ENCODE measurements at places on chromosomes 12 and 14.

DNA sequence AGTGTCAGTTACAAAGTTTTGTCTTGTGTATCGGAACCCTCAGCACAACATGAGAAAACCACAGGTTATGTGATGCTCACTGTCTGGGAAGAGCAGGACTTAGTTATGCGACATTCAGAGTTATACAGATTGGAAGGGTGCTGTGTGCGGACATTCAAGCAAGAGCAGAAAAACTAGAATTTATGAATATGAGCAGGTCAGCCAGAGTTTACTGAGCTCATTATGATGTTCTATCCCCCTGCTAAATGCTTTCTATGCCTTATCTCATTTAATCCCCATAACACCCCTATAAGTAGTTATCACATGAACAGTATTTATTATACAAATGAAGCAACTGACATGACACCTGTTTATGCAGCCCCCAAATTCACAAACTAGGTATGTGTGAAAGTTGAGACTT is 1083.2 kb downstream of the FLRT2 start:
- DNase-seq, result no peak

GRCh38 chr12:104292872-104293794 is 10.4 kb upstream of the EID3 start:
- DNase-seq, result no peak

- DNase-seq, result no peak
Measured at GRCh38 chr12:58433959-58434358, 486.3 kb downstream of the LRIG3 start.

DNA sequence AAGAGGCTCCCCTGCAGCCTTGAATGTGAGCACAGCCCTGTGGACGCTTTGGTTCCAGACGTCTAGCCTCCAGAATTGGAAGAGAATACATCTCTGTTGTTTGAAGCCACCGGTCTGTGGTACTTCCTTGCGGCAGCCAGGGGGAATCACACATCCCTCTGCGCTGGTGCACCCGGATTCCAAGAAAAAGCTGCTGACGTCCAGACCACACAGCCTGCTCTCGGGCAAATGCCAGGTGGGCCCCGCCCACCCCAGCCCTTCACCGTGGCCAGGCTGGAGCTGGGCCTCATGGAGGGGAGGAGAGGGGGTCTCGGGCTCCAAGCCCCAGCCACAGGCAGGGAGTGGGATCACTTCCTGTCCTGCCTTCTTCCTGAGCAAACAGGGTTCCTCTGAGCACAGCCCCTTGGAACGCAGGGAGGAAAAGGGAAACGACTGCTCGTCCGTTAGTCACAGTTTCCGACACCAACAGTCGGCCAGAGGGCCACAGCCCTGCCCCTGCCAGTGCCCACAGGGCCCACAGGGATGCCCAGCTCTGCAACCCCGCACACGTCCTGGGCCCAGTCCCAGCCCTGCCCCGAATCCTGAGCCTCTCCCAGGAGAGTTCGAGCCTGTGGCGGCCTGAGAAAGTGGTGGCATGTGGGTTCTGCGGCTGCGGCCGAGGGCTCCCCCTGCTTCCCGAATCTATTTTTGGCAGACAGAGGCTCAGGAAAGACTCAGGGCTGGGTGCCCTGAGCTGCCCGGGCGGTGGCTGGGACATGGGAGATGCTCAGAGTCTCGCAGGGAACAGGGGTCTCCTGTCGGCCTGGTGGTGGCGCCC is 85.3 kb downstream of the RFLNA start:
- no peak for DNase-seq

DNA sequence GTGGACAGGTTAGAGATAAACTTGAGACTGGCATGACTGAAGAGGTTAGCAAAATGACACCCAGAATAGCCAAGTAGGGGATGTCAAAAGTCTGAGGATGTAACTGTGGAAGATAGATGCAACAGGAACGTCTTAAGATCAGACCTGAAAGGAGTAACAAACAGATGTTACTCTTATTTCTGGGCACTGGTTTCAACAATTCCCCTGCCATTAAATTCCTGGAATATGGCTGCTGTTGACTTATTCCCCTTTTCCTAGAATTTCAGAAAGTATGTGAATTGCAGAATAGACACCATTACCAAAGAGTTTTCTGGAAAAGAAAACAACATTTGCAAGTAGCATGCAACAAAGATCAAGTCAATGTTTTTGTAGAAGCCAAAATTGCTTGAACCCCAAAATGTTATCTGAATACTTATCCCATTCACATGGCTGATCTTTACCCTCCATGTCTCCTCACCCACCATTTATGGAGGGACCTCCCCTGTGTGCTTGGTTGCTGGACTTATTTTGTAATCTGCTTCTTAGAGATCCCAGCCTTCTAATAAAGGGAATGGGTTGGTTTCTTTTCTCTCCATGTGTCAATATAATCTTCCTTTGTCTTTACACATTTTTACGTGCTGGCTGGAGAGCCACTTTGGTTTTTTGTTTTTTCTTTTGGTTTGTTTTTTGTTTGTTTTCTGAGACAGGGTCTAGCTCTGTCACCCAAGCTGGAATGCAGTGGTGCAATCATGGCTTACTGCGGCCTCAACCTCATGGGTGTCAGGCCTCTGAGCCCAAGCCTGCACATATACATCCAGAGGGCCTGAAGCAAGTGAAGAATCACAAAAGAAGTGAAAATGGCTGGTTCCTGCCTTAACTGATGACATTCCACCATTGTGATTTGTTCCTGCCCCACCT is 57.0 kb downstream of the BBS10 start:
- no peak for DNase-seq

GRCh38 chr12:43255522-43256111 is 296.4 kb downstream of the ADAMTS20 start:
- no peak for DNase-seq
